T-helper 1 cell (primary cell): ENCODE measurements at places on chromosomes 3 and 15.
A peak's percentile ranks its signal among the peaks of the same experiment; 100 is the strongest.

DNA sequence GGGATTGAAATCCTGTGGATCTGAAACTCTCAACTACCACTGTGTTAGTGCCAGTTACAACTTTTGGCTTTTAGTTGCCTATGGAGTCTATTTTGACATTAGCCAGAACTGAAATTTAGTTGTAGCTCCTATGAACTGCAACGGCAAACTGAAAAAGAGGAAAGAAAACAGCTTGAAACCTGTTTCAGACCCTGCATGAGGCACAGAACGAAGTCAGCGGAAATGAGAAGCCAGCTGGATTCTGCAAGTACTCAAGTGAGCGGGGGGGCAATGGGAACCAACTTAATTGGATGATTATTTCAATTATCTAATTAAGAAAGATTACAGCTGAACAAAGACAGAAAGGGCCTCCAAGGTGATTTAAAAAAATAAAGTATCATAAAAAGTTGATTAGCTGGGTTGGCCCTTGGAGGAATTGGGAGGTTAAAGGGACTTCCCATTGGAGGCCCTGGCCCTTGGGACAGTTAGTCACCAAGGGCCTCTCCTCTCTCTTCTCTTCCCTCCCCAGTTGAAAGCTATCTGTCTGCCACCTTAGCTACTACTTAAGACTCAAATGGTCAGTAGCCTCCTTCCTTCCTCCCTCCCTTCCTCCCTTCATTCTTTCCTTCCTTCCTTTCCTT, 352.1 kb downstream of the SHQ1 start:
- no peak for DNase-seq

GRCh38 chr3:183222631-183223235, 30.3 kb upstream of the B3GNT5 start:
- no peak for DNase-seq

- no peak for DNase-seq
Observed at GRCh38 chr15:69718916-69719315, 266.3 kb downstream of the RPLP1 start.

GRCh38 chr3:196287090-196287439, 461 bp downstream of the PCYT1A start:
- no peak for DNase-seq

- no peak for DNase-seq
Observed at GRCh38 chr3:184772667-184773272, 39.2 kb upstream of the VPS8 start.

DNA sequence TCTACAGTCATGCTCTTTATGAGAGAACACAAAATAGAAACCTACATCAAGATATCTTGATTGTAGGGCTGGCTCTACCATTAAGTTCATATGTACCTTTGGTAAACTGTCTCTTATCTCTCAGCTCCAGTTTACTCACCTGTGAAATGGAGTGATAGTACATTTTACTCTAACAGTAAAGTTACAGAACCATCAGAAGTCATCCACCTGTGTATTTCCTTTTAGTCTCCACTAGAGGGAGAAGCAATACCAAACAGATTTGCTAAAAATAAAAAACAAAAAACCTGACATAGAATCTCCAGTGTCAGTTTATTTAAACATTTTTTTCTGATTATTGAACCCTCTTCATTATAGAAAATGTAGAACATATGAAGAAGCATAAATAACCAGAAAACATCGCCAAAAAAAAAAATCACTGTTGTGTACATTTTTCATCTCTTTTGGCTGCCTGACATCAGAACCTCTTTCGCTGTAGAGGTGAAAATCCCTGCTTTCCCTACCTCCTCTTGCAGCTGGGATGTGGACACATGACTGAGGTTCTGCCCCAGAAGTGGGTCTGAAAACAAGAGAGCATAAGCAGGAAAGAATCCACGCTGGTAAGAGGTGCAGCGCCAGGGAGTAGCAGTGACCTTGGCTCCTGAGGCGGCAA, 48.7 kb upstream of the WDR72 start:
- DNase-seq, result no peak

- DNase-seq, result no peak
Observed at GRCh38 chr3:110903771-110904519, 167.7 kb upstream of the NECTIN3 start.

GRCh38 chr3:38738630-38739395, 77.2 kb downstream of the SCN10A start:
- no peak for DNase-seq

DNA sequence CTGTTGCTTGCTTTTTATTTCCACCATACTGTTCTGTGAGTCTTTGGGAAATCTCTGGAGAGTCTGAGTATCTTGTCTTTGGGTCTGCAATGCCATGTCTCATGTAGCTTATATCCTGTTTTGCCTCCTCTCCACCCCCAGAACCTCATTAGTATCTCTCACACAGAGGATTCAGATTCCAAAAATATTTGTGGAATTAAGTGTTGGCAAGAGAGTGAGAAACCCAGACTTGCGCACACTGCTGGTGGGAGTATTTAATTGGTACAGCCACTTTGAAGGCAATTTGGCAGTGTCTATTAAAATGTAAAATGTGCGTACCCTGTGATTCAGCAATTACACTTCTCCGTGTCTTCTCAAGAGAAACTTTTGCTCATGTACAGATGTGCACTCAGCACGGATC, 68.6 kb downstream of the ZNF621 start:
- no peak for DNase-seq

GRCh38 chr3:114756506-114757279, 390.4 kb downstream of the ZBTB20 start:
- no peak for DNase-seq

- no peak for DNase-seq
Observed at GRCh38 chr3:157100608-157101396, 59.1 kb downstream of the CCNL1 start.

DNA sequence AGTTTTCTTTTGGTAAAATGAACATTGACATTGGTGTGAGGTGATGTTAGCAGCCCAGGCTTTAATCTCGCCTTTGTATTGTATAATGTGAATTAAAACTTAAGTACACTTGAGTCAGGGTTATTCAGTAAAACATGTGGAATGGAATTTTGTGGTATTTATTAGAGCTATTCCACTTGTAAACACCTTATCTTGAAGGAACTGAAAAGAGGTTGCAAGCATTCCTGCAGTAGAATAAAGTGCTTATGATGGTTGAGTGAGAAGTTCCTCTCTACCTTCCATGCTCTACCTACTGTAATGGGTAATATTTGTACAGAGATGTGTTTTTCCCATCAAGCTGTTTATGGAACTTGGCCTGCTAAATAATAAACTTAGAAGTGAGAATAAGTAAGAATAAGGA, 36.1 kb downstream of the HMG20A start:
- DNase-seq, result no peak

DNA sequence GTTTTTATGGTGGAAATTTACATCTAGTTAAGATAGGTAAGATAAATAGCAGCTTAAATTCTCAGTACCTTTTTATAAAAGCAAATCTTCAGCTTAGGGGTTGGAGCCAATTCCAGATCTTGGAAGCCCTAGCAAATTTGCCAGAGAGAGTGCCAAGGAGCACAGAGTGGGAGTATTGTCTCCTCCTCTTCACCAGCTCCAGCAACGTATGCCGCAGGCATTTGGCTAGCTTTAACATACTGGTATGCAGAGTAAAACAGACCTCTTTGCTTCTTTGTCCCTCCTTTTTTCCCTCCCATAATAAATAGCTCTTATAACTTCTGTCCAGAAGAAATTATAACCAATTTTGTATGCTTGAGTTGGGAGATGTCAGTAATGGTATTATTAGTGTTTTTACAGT, 140.4 kb downstream of the DIPK2A start:
- DNase-seq, result no peak

- DNase-seq, result no peak
Observed at GRCh38 chr3:130480736-130481135, 36.2 kb upstream of the COL6A6 start.

GRCh38 chr15:60573936-60574335, 95.0 kb upstream of the ICE2 start:
- peak; percentile 16 for DNase-seq

DNA sequence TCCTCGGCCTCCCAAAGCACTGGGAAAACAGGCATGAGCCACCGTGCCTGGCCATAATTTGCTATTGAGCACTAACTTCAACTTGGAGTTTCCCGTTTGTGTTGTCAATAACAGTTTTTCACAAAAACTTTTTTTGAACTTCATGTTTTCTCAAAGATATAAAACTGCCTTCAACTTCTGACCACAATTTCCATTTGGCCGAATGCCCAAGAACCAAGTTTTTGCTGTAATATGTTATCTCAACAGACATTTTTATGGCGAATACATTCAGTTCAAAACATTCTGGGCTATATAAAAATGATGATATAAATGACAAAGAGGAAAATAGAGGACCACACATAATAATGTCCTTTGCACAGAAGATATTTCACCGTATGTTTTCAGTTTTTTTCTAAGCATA, 56.4 kb downstream of the NEDD4 start:
- DNase-seq, result no peak

DNA sequence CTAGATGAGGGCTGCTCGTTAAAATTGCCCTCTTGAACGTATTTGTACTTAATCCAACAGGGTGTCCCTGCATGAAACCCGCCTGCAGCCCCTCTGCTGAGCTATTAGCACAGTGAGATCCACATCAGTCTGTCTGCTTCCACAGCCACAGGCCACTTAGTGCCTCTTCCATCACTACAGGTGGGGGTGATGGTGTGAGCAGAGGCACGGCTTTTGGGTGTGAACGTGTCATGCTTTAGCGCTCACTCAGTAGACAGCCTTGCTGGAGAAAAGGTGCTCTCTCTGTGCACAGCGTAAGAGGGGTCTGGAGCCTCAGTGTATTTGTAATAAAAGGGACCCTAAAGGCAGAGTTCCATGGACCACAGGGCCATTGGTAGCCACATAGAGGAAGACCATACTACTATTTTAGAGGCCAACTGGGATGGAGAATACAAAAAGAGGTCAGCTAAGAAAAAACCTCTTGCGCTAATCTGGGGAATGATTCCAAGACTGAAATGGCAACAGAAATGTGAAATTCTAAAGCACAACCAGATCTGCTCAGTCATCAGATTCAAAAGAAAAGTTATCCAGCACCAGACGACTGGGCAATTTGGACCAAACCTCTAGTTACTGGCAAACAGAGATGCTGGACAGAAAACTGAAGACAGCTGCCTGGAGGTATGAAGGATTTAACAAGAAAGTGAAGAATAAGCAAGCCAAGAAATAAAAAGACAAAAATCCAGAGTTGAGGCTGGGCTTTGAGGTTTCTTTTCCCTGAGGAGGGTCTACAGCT, 120.2 kb downstream of the ATP10A start:
- DNase-seq, result no peak

GRCh38 chr15:43118829-43119228, 13.0 kb upstream of the UBR1 start:
- DNase-seq, result no peak

DNA sequence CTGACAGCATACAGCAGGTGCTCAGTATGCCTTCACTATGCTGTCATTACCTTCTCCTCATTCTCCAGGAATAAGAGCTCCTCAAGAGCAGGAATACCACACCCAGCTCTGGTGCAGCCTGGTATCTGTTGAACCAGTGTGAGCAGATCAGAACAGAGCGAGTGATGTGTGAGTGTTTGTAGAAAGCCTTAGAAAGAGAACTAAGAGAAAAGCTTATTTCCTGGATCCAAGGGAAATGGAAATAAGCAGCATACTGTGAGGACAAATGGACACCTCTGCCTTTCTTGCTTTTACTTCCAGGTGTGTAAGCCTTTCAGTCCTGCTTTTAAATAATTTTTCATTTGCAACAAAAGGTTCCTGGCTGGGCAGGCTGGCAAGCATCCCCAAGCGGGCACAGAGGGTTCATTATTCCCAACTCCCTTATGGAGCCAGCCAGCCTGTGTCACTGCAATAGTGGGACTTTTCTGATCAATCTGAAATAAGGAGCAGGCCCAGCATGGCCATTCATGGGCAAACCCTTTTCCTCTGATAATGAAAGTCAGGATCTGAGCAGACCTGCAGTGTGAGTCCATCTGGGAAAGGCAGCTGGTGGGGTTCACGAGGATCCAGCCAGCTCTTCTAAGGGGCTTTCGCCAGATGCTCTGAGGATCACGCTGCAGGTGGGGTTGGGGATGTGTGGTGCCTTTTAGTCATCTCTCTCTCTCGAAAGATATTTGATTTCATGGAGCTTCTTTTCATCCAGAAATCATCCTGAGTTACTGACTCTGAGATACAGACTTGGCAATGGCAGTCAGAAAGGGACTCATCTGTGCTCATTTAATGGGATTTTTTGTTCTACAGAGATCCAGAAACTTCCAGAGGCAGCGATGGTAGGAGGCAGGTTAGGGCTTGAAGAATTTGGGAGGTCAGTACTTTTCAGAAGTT, 594.9 kb upstream of the CFAP20DC start:
- no peak for DNase-seq

GRCh38 chr3:86427343-86427742, 563.6 kb downstream of the VGLL3 start:
- DNase-seq, result no peak

- no peak for DNase-seq
Observed at GRCh38 chr15:30008156-30008555, 74.6 kb upstream of the GOLGA8J start.

DNA sequence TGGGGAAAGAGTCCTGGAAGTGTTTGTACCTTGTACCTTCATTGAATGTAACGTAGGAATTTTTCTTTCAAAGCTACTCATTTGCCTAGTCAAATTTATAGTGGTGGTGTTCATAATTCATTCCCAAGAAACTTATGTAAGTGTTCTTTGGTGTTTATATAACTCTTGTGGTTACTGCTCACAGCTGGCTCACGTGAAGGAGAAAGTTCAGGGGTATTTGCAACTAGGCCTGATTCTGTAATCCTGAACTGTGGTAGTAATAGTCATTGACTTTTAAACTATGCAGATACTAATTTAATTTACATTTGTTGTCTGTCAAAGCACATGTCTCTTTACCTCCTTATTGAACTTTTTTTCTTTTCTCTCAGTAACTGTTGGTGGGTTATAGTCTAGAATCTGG, 50.5 kb upstream of the TEX264 start:
- no peak for DNase-seq

- DNase-seq, result no peak
Observed at GRCh38 chr3:72123908-72124441, 339.0 kb upstream of the PROK2 start.

DNA sequence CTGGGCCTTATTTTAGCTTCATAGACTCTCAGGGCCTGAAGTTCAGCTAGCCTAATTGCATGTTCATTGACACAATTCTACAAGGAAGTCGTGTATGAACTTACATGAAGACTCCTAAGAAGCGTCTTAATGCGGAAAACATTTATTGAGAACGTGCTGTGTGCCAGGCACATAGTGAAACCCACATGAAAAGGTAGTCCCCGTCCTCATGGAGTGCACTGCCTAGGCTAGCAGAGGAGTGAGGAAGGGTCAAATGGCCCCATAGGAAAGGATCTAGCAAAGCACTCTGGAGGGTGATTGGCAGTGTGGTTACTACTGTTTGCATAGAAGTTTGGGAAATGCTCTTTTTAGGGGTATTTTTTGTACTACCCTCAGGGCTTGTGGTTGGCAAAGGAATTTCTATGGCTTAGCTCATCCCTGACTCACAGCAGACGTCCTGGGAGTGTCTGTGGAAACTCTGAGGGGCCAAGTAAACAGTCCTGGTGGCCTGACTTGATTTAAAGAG, 854 bp upstream of the NPTN start:
- DNase-seq, result no peak

GRCh38 chr3:119098619-119099222, 47.2 kb upstream of the TEX55 start:
- DNase-seq, result no peak

- no peak for DNase-seq
Observed at GRCh38 chr15:28909958-28910500, 24.3 kb downstream of the APBA2 start.

GRCh38 chr3:10310578-10310977, 10.3 kb downstream of the SEC13 start:
- no peak for DNase-seq

- no peak for DNase-seq
Observed at GRCh38 chr3:142998439-142998838, 2.9 kb upstream of the U2SURP start.

- no peak for DNase-seq
Observed at GRCh38 chr3:111761309-111761795, 97.7 kb upstream of the PHLDB2 start.
